ENCODE measurements at places on chromosomes 5 and 9.
A peak's percentile ranks its signal among the peaks of the same experiment; 100 is the strongest.

DNA sequence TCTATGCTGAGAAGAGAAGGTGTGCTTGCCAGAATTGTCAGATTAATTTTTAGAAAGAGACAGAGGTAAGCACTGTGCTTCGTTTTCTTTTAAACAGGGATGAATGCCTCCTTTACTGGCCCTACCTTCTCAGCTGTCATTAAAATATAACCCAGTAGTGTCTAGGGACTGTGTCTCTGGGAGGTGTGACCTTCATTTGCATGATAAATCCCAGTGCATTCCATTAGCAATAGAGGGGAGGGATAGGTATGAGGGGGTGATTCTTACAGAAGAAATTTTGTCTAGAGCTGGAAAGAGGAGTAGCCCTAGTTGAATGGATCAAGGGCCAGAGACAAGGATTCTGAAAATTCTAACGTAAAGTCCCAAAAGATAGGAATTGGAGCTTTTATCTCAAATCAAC is 351.5 kb downstream of the BNC2 start:
- no peak for DNase-seq

GRCh38 chr5:24623031-24623430 is 21.7 kb downstream of the CDH10 start:
- no peak for DNase-seq

- DNase-seq, result no peak
Measured at GRCh38 chr9:93591301-93592007, 15.1 kb downstream of the PHF2 start.

DNA sequence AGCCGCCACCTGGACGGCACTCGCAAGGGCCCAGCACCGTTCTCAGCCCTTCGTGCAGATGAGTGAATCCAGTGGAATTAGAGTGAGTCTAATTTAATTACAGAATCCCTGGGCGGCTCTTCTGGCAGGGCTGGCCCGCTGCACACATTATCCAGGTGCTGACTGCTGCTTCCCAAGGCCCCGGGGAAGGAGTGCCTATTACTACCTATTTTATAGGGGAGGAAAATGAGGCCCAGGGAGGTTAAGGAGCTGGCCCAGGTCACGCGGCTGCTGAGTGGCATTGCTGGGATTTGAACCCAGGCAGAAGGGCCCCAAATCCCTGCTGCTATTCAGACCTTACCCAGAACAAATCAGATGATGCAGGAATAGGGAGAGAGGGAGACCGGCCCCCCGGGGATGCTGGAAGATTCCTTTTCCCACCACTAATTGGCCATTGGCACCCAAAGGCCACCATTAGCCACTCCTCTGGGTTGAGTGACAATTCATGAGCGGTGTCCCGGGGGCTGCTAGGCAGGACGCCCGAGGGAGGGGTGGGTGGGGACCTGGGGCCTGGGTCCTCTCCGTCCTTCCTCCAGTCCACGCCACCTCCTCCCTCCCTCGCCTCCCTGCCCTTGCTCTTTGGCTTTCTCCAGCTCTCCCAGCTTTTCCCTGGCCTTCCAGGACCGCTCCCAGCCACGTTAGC is 10.3 kb upstream of the QRFP start:
- no peak for DNase-seq

DNA sequence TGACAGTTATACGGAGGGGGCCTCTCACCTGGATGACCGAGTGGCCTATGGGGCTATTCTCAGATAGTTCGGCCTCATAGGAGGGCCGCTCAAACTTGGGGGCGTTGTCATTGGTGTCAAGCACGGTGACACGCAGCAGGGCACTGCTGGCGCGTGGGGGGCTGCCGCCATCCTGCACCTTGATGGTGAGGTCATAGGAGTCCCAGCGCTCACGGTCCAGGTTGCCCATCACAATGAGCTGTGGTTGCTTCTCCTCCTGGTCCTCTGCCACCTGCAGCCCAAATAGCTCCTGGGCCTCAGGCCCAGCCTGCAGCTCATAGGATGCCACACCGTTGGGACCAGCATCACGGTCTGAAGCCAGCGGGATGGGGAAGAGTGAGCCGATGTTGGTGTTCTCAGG is 9.7 kb downstream of the PCDH1 start:
- no peak for DNase-seq

DNA sequence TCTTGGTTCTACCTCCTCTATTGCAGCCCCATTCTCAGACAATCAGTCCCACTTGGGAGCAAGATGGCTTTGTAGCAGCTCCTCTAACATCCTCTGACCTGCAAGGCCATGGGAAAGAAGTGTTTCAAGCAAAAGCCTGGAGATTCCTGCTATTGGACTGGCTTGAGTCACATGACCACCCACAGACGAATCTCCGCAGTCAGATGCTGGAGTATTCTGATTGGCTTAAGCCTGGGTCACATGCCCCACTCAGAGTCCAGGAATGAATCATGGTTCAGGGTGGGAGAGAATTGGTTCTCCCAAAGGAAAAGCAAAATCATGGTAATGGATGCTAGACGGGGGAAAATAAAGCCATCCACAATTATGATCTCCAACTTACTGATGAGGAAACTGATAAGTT is 22.6 kb upstream of the LMX1B start:
- DNase-seq, result no peak

- DNase-seq, result no peak
Measured at GRCh38 chr5:50697739-50698138, 31.3 kb downstream of the PARP8 start.

DNA sequence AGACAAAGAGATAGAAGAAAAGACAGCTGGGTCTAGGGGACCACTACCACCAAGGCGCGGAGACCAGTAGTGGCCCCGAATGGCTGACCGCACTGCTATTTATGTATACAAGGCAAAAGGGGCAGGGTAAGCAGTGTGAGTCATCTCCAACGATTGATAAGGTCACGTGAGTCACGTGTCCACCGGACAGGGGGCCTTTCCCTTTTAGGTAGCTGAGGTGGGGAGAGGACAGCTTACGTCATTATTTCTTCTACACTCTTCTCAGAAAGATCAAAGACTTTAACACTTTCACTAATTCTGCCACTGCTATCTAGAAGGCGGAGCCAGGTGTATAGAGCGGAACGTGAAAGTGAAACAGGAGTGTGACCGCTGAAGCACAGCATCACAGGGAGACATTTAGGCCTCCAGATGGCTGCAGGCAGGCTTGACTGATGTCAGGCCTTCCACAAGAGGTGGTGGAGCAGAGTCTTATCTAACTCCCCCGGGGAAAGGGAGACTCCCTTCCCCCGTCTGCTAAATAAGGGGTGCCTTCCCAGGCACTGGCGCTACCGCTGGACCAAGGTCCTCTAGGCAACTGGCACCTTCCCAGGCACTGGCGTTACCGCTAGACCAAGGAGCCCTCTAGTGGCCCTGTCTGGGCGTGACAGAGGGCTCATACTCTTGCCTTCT is 6.1 kb upstream of the PRR16 start:
- peak; percentile 9 for DNase-seq

GRCh38 chr9:133854048-133854447 is 115.9 kb upstream of the SARDH start:
- DNase-seq, result no peak

DNA sequence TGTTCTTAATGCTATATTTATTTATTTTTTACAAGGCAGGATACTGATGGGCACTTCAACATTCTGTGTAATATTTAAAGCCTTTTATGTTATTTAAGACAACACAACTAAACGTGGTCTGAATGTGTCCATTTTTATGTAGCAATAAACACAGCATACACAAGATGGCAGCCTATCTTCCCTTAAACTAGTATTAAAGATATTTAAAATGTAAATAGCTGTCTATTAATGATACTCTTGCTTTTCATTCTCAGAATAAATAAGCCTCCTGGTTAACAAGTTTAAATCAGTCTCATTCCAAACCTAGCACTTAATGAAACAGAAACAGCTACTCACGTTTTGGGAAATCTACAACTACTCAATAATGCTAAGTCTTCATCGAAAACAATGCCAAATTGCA is 315.7 kb downstream of the MCTP1 start:
- DNase-seq, result no peak

- DNase-seq, result no peak
Measured at GRCh38 chr5:134041570-134042411, 37.0 kb upstream of the VDAC1 start.

GRCh38 chr5:113240032-113240431 is 194.8 kb downstream of the TSSK1B start:
- DNase-seq, result no peak

DNA sequence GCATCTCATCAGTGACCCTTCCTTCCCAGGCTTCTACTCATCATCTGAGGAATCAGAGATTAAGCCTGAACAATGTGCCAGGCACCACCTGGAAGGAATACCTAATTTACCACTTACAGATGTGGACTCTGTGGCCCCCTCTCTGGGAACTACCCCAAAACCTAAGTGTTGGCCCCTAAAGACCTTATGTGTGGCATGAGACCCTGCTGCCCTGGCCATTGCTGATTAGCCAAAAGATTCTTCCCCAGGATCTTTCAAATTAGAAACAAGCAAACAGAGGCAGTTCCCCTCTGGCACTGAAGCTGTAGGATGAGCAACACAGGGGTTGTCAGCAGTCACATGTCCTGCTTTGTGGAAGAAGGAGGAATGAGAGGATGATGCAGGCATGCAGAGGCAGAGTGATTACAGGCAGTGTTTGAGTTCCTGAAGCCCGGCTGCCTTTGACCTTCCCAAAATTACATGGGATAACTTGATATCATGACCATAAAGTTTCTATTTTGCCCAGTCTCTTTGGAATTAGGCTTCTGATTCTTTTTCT is 10.6 kb downstream of the SPINK4 start:
- no peak for DNase-seq

DNA sequence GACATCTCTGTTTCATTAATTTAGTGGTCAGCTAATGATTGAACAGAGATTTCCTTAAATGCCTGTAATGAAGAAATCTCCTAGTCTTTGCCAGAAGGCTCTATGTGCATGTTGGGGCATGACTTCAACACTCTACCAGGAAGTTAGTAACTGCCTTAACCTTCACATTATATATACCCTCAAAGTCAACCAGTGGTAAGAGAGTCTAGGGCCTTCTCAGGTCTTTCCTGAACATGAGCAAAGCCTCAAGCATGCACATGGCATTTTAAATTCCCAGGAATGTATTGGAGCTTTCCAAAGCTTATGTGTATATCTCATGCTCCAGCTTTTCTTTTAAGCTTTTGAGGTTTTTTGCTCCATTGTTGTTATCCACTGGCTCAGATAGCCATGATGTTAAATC is 388.3 kb downstream of the ARRDC3 start:
- DNase-seq, result no peak

GRCh38 chr9:136107953-136108647 is 10.6 kb downstream of the TMEM250 start:
- DNase-seq, result no peak

DNA sequence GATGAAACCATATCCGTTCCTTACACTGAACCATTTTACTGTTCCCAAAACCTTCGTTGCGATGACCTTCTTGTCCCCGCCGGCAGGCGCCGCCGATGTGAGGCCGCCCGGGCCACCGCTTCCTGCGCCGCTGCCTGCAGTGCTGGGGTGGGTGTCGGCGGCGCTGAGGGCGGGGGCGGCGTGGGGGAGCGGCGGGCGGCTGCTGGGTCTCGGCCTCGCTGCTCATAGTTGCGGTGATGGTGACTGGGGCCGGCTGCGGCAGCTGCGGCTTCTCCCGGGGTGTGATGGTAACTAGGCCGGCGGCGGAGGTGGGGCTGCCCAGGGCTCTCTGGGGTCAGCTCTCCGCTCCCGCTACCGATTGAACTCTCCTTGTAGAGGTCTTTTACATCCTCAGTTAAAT is 14.1 kb upstream of the OR2S2 start:
- no peak for DNase-seq

DNA sequence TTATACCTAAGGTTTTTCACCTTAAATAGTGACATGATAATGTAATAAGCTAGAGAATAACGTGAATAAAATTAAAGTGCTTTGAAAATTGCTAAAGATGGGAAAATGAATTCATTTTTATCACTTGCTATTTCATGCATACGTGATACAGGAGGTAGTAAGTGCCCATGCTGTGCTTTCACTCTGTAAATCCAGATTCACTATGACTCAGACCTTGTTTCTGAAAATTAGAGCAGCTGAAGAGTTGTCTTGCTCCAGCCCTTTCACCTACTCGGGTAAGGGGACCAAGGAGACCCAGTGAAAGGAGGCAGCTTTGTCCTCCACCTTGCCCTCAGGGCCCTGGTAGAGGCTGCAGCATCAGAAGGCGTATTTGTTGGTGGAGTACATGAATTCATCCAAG is 87.9 kb downstream of the ANKH start:
- DNase-seq, result no peak

GRCh38 chr9:100443781-100444768 is 17.1 kb downstream of the MSANTD3 start:
- no peak for DNase-seq

GRCh38 chr9:104860263-104860662 is 67.7 kb downstream of the ABCA1 start:
- no peak for DNase-seq

- no peak for DNase-seq
Measured at GRCh38 chr5:116702776-116703175, 128.2 kb upstream of the SEMA6A start.

DNA sequence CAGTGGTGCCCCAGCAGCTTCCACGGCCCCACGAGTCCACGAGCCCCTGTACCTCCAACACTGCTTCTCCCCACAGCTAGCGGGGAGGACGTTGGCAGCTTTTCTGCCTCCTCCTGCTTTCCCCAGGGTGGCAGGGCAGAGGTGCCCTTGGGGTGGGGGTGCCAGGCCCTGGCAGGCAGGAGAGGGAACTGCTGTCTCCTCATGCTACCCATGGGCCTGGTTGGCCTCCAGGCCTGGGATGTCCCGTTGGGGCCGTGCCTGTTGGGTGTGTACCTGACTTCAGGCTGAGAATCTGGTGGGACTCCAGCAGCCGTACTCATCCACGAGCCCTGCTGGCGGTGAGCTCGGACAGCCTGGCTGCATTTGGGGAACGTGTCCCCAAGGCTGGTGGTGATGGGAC is 27.3 kb downstream of the RXRA start:
- no peak for DNase-seq

- no peak for DNase-seq
Measured at GRCh38 chr9:134592018-134592818, 49.4 kb upstream of the COL5A1 start.

Measured in activated CD8-positive, alpha-beta memory T cell treated with anti-CD3 and anti-CD28 coated beads for 48 hours (primary cell).